ENCODE measurements at places on chromosomes 6 and 20.

- no peak for DNase-seq
Measured at GRCh38 chr6:70231311-70231710, 71.6 kb downstream of the COL9A1 start.

- DNase-seq: no peak
Measured at GRCh38 chr6:87197547-87197946, 42.2 kb downstream of the ZNF292 start.

- no peak for DNase-seq
Measured at GRCh38 chr20:14093652-14094051, 98.3 kb downstream of the MACROD2 start.

GRCh38 chr6:52994839-52995088, 320 bp downstream of the GSTA4 start:
- DNase-seq: no peak

DNA sequence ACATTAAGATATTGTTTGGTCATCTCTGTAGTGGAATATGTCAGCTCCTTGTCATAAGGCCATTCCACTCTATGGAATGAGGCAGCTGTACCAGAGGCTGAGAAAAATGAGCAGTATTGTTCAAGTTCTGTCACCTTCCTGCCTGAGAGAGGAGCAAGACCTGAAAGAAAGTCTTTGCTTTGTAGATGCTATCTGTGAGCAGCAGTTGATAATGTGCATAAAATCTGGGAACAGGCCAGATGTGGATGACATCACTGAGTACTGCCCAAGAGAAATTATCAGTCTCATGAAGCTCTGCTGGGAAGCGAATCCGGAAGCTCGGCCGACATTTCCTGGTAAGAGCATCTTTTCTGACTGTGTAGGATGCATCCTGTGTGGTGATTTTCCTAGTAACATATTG, 16.8 kb downstream of the RIPK1 start:
- no peak for DNase-seq

DNA sequence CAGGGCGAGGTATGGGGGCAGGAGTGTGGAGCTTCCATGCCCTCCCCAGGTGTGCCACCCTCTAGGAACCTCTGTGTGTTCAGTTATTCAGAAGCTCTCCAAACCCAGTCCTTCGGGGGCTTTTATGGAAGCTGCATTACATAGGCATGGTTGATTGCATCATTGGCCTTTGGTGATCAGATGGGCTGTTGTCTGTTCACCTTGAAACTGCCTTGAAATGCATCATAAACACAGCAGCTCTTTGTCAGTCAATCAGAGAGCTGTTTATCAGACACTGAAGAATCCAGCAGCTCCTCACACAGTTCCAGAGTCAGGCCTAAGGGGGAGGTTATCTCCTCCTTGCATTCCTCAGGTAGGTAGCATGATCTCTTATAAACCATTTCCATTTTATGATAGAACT, 62.4 kb downstream of the E2F3 start:
- no peak for DNase-seq

DNA sequence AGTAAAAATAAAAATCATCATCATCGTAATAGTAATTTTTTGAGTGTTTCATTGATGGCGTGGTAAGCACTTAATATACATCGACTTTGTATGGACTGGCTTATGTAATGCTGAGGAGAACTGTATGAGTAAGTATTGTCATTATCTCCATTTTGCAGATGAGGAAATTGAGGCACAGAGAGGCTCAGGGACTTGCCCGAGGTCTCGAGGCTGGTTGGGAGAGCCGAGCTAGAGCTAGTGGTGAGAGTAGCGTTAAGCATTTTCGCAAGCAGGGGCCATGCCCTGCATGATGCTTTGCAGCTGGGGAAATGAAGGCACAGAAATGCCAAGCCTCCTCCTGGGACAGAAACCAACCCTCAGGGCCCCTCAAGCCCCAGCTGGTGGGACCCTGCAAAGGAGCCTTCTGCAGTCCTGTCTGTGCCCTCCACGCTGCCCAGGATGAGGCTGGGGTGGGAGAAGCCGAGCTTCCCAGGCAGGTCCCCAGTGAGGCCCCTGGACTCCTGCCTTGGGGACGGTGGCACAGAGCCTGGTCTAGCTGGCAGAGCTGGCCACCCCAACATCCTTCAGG, 31.1 kb upstream of the STX16 start:
- no peak for DNase-seq

DNA sequence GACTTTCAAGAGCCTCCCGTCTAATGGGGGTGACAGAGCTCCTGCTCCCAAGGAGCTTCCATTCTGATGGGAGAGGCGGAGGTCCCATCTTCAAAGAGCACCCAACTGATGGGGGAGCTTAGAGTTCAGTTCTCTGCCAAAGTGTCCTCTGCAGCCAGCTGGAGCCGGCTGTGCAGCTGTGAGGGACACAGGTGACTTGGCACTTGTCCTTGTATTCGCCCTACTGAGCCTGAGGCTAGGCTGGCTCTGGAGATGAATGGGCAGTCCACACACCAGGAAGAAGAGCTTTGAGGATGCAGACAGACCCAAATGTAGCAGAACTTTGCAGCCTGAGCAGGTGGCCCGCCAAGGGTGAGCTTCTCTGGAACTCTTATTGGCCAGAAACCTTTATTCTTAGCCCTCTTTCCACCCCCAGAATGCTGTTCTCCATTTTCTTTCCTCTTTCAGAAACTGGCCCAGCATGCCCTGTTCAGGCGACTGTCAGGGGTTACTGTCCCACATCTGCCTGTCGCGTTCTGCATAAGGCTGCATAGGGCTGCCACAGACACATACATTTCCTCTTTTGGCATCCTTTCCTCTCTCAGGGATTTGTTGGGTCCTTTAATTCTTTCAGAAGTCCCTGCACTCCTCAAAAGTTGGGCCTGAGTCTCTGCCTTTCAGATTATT, 108.7 kb upstream of the LRFN2 start:
- DNase-seq: no peak

- no peak for DNase-seq
Measured at GRCh38 chr6:5998711-5999687, 7.7 kb downstream of the NRN1 start.

GRCh38 chr6:26272171-26272637, 92.8 kb upstream of the BTN3A2 start:
- no peak for DNase-seq
